ENCODE measurements at places on chromosomes 1 and 21.

GRCh38 chr1:63864224-63864641, 90.4 kb downstream of the ROR1 start:
- DNase-seq = no peak

DNA sequence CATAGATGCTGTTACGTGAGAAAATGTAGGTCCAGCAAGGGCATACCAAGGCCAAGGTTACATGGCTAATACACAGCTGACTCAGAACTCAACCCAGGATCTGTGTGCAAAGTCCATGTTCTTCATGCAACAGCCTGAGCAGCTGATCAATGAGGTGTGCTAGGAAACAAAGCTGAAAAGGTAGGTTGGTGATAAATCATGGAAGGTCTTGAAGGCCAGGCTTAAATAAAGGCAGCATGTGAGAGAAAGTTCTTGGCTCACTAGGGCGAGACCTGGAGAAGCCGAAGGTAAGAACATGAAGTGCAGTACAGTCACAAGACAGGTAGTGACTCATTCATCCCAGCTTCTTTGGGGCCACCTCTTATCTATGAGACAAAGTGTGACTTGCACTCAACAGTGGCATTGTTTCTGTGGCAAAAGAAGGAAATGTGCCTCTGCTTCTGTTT, 33.4 kb downstream of the TLR5 start:
- no peak for DNase-seq

DNA sequence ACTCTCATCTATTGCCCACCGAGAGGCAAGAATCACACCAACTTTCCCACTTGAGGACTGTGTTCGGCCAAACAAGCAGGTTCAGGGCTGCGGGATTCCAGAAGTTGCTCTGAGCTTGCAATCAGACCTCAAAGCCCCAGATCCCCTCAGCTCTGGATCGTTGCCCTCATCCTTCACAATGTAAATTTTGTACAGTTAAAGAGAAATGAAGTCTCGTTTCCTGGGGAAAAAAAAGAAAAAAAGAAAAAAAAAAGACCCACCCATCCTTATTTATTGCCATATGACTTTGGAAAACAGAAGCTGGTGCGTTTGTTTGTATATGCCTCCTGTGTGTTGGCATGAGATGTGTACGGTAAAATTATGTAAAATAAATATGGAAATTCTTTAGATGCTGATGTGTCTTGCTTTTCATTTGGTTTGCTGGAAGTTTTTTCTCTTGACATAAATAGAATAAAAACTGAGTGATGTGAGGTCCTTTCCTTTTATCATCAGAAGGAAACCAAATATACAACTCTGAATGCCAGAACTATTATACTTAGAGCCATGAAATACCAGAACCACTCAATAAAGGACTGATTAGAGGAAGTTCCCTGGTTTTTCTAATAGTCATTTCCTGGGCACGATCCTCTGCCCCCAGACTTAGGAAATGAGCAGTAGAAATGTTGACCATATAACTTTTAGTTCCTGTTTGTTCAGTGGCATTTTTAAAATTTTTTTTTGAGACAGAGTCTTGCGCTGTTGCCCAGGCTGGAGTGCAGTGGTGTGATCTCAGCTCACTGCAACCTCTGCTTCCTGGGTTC, 48.7 kb downstream of the LHX4 start:
- peak; percentile 79 for DNase-seq

DNA sequence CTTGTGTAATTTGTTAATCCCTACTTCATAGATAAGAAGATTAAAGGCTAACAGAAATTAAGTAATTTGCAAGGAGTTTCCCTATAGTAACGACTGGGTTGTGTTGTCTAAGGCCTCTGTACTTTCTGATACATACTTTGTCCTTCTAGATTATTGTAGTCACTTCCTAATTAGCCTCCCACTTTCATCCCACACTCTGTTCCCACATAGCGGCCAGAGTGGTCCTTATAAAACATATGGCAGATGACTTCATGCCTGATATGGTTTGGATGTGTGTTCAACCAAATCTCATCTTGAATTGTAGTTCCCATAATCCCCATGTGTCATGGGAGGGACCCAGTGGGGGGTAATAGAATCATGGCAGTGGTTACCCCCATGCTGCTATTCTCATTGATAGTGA, 120.5 kb upstream of the DAB1 start:
- DNase-seq = no peak

DNA sequence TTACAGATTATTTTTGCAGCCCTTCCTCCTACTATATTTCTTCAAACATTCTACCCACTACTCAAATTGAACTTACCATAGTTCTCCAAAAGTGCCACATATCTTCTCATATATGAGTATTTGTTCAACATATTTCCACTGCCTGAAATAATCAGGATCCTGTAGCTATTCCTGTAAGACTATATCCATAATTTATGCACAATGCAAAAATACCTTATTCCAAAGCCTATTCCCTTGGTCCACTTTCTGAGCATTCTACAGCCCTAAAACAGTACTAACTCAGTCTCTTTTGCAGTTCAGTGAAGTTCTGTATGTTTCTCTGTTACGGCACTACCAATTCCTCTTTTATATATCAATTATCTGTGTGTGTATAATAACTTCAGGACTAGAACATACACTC, 1283.7 kb upstream of the ADGRL2 start:
- no peak for DNase-seq

DNA sequence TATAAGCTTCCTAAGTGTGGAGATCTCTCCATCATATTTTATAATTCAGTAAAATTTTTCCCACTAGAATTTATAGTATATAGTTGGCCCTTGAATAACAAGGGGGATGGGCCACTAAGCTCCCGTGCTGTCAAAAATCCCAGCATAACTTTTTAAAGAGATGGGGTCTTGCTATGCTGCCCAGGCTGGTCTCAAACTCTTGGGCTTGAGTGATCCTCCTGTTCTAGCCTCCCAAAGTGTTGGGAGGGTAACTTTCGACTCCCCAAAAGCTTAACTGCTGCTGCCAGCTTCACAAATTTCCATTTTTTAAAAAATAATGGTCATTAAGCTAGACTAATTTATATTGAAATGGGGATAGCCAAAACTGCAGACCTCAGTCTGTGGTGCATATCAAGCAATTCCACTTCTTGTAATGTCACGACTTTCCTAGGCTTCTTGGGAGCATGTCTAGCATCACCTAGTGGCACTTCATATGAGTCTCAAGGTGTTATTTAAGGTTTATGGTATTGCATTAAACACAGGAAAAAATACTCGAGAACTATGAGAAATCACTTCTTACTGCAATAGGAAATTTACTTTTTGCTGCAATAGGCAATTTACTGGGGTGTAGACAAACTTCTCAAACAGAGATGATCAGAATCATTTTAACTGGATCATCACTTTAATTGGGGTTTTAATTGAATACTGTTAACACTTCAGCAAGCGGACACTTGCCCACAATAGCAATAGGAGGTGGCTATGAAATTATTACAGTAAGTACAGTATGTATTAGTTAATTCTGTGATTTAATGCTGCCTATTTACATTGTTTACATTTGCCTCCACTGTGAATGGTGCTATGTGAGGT, 19.3 kb upstream of the ACTA1 start:
- no peak for DNase-seq

- DNase-seq = no peak
These were observed 625.3 kb downstream of the KIF26B start for GRCh38 chr1:245779797-245780755.

- peak; percentile 94 for DNase-seq
These were observed 1.3 kb downstream of the ST6GALNAC3 start for GRCh38 chr1:76075877-76076276.

DNA sequence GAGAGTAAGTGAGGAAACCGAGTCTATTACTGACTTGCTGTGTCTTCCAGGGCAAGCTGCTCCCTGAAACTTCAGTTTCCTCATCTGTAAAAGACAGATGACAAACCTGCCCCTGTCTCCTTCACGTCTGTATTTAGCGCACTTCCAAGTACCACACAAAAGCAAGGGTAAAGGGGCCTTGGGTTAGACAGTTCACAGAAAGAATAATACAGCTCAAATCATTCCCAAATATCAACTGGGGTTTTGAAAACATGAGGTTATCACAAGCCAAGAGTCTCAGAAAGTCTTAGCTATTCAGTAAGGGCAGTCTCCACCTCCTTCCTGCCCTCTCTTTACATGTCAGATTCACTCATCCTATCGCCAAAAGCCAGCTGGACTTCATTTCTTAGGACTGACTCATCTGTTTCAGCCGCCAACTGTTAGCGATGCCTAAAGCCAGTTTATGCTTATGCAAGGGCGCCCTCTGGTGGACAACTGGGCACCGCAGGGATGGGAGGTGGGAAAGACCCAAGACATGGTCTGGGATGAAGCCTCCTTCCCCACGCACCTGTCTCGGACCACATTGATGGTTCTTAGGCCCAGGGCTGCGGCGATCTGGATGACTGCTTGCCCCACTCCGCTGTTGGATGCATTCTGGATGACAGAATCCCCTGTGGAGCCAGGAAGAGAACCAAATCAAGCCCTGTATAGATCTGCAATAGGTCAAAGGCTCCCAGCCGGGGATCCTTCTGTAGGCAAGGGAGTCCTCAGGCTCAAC, 21.1 kb upstream of the SRSF4 start:
- peak; percentile 92 for DNase-seq

- DNase-seq = peak; percentile 88
These were observed 11.1 kb downstream of the MTX1 start for GRCh38 chr1:155219592-155220031.

- no peak for DNase-seq
These were observed 58.1 kb downstream of the S100B start for GRCh38 chr21:46546799-46547198.

DNA sequence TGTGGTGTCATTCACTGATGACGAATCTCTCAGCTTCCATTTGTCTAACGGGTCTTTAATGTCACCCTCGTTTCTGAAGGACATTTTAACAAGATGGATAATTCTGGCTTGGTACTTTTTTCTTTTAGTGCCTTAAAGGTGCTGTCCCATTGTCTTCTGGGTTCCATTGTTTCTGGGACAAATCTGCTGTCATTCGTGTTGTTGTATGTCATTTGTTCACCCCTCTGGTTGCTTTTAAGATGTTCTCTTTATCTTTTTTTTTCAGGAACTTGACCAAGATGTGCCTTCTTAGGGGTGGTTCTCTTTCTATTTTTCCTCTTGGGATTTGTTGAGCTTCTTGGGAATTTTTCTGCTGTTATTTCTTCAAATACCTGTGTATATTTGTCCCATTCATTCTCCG, 14.0 kb upstream of the MMEL1 start:
- DNase-seq = no peak

- no peak for DNase-seq
These were observed 10.9 kb downstream of the YARS1 start for GRCh38 chr1:32806290-32806689.

GRCh38 chr21:43933199-43933598, 68.2 kb downstream of the AGPAT3 start:
- DNase-seq = no peak

DNA sequence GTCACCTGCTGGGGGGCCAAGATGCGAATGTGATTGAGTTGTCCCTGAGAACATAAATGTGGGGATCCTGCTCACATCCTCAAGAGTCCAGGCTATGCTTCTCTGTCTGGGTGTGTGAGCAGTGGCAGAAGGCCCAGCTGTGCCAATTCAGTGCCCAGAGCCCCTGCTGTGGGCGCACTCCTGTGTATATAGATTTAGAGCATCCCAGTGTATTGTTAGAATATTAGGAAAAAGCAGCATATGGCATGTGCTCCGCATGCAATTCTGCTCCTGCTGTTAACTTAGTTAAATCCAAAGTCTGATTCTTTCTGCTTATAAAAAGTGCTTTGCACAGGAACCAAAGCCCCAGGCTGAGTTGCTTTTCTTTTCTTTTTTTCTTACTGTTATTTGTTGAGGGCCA, 37.8 kb downstream of the FAM78B start:
- DNase-seq = no peak

DNA sequence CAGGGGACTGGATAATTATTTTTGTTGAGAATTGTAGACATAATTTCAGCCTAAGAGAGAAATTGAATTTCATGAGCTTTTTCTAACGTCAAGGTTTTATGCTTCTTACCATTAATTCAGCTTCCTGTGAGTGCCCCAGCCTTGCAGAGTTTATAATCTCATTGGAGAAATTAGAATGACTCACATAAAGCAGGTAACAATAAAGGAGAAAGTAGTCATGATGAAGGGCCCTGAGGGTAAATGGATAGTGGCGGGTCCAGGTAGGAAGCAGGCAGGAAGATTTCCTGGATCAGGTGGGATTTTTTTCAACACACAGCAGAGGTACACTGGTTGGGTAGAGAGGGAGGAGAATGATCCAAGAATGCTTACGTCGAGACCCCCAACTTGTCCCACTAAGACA, 311.4 kb downstream of the BARHL2 start:
- DNase-seq = no peak

DNA sequence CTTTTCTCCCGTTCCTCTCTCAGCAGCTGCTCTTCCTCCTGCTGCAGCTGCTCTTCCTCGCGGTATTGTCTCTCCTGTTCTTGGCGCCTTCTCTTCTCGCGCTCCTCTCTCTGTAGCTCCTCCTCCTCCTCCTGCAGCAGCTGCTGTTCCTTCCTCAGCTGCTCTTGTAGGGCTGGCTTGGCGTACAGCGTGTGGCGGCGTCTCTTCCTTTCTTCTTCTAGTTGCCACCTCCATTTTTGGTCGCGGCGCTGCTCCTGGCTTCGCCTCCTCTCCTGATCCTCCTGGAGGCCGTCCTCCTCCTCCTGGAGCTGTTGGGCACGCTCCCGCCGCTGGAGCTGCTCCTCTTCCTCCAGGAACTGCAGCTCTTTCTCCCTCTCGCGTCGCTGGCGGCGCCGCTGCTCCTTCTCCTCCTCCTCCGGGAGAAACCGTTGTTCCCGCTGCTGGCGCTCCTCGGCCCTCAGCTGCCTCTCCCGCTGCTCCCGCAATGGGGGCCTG, 4.8 kb downstream of the TCHH start:
- peak; percentile 38 for DNase-seq

GRCh38 chr1:232557502-232558191, 72.3 kb downstream of the SIPA1L2 start:
- DNase-seq = no peak

DNA sequence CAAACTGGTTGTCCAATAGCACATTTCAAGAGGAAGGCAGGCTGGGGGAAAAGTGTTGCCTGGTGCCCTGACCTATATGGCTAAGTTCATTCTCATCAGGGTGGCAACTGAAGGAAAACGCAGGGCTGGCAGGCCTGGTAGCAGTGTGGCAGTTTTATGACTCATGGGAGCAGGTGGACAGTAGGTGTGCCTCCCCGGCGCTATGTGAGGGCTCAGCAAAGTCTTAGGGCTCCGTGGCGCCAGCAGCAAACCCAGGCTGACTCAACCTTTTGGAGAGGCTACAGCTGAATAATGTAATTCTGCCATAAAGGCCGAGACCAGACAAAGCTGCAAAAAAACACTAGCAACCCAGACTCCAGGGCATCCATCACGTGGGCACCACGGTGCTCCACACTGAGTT, 23.6 kb downstream of the GADD45A start:
- DNase-seq = no peak

GRCh38 chr21:42421018-42421793, 17.5 kb downstream of the UBASH3A start:
- DNase-seq = no peak

- DNase-seq = no peak
These were observed 16.6 kb upstream of the ESRRG start for GRCh38 chr1:216739793-216740192.

- no peak for DNase-seq
These were observed 27.7 kb downstream of the TEX35 start for GRCh38 chr1:178540646-178541045.

Data from CD14-positive monocyte (primary cell).